ENCODE measurements at places on chromosomes 1 and 21.

DNA sequence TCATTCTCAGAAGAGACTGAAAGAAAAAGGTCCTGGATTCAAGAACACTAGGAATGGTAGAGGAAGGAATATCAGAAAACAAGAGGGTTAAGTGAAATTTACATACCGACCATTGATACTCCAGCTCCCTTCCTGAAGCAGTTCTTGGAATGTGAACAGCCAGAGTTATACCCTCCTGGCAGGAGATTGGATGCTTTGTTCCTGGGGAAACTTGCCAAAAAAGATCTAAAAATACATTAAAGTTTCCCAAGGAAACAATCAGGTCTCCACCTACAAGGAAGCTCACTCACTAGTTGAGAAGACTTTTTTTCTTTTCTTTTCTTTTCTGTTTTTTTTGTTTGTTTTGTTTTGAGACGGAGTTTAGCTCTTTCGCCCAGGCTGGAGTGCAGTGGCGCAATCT lies 91.1 kb downstream of the HLX start:
- DNase-seq = no peak

DNA sequence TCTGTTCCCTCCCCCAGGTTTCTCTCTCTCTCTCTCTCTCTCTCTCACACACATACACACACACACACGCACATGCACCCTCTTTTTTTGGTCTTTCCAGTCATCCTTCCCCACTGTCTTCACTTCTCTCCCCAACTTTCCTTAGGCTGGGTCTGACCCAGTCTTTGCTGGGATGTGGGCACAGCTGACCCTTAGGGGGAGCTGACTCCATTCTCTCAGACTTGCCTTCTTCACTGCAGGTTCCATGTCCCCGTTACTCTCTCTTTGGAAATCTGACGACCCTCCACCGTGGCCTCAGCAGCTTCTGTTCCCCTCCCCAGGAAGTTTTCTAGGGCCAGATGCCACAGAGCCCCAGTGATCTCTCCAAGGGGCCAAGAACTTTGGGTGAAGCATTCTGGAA lies 2.1 kb downstream of the DISP3 start:
- no peak for DNase-seq

DNA sequence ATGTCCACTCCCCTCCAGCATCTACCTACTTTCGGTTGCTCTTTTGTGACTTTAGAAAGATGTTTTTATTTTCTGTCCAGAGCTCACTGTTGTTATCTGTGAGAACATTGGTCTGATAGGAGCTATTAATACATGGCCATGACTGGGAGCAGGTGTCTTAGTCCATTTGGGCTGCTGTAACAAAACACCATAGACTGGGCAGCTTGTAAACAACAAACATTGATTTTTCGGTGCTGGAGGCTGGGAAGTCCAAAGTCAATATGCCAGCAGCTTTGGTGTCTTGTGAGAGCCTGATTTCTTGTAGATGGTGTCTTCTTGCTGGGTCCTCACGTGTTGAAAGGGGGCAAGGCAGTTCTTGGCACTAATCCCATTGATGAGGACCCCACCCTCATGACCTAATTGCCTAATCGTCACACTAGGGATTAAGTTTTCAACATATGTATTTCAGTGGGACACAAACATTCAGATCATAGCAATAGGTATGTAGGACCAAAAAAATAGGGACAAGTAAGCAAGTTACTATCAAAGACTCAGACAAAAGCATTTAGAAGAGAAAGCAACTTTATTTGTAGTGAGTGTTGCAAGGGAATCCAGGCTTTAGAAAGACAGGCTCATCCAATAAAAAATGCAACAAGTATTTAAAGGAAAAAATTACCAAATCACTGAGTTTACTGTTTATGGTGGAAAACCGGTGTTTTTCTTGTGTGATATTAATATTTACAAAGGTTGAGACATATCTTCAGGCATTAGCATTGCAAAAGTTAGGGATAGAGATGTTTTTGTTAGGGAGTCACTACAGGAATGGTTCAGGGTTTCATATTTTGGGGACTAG lies 55.2 kb upstream of the WDR26 start:
- DNase-seq = no peak

- no peak for DNase-seq
Measured at GRCh38 chr1:78560811-78561210, 59.4 kb upstream of the IFI44L start.

GRCh38 chr1:177585302-177586220 lies 384.3 kb downstream of the SEC16B start:
- DNase-seq = no peak

- peak; percentile 84 for DNase-seq
Measured at GRCh38 chr1:202160377-202160940, at the start of gene PTPN7. TSS of gene PTPN7 (minus strand) at chr1:202160602. CDS start at chr1:202159402, 1,200 bp downstream.

DNA sequence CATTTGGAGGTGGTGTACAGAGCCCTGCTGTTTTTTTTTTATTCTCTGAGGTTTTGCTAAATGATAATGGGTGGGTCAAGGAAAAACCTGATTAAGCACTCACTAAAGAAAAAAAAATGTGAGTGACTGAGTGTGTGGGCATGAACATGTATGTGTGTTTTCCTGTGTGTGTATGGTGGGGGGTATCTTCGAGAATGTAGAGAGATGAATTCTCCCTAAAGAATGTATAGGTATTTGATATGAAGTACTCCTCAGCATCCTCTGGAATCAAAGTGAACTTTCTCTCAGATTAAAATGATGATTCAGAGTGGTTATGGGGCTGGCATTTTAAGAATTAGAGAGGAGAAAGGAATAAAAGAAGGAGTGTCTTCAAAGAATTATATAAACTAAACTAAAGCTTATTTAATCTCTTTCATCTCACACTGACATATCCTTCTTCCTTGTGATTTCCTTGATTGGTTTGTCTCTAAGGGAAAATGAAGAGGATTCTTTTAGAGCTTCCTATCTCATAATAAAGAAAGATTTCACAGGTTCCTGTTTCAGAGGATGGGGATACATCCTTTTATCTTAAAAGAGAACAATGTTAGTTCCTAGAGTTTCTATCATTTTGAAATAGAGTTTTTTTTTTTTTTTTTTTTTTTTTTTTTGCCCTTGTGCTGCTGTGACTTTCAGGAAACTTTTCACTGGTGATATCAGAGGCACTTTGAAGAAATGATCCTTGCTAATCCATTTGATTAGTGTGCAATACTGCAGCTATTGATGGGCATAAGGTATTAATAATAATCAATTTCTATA lies 23.9 kb downstream of the S1PR1 start:
- DNase-seq = no peak

- DNase-seq = no peak
Measured at GRCh38 chr1:100009458-100009857, 39.7 kb downstream of the SLC35A3 start.

GRCh38 chr1:214957330-214958137 lies 125.0 kb upstream of the KCNK2 start:
- no peak for DNase-seq

- DNase-seq = no peak
Measured at GRCh38 chr1:180811886-180812285, 100.8 kb upstream of the KIAA1614 start.

DNA sequence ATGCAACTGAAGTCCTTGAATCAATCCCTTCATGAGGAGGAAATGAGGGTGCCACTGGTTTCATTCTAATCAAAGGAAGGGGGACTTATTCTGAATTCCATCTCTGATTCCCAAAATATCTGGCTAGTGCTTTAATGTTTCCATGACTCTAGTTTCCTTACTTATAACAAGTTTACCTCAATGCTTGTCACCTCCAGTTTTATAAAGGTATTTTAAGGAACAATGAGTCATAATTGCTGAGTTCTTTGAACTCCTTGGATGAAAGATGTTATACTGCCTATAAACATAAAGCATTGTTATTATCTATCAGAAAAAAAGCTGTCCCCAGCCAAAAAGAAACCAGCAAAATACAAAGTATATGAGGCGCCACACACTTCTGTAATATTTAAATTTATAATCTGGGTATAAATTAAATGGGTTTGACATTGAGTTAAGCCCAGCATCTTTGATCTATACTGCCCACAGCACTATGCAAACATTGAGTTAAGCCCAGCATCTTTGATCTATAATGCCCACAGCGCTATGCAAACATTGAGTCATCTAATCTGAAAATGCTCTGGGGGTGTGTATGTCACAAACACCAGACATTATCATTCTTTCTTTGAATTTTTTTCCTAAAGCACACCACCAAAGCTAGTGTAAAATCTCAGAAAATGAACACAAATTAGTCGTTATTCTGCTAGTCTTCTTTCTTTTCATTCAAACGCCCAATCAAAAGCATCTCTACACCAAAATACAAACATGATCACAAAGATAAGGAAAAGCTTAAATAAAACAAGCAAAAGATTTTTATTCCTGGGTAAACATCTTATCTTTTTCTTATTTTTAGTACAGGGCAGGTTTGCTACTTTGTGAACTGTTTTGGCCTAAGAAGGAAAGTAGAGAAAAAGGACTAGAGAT lies 11.5 kb upstream of the CXADR start:
- DNase-seq = no peak

DNA sequence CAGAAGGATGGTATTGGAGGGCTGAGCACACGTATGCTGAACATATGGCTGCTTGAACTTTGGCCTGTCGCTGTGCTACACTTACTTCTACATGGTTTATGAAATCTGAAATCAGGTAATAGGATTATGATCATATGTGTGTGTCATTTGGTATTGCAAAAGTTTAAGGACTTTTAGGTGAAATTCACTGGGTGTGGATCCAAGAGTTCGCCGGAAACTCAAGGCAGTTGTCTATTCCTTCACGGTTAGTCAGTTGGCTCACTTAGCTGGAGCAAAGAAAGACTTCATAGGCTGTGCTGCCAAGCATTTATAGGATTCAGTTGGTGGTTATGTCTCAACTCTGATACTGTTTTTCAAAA lies 927 bp downstream of the UAP1 start:
- DNase-seq = no peak

DNA sequence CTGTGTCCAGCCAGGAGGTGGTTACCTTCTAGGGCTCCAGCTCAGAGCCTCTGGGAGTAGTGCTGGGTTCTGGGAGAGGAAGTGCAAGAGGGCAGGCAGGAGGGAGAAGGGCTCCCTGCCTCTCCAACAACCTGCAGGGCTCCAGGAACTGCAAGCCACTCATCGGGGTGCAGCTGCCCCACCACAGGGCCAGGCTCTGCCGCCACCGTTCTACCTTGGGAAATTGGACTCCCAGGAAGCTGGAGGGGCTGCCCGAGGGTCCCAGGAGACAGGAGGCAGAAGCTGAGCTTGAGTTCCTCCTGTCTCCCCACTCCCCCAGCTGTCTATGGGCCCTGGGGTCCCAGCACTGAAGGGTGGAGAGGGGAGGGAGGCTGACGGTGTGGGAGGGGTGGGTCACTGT lies 7.4 kb upstream of the PRDM16 start:
- no peak for DNase-seq

DNA sequence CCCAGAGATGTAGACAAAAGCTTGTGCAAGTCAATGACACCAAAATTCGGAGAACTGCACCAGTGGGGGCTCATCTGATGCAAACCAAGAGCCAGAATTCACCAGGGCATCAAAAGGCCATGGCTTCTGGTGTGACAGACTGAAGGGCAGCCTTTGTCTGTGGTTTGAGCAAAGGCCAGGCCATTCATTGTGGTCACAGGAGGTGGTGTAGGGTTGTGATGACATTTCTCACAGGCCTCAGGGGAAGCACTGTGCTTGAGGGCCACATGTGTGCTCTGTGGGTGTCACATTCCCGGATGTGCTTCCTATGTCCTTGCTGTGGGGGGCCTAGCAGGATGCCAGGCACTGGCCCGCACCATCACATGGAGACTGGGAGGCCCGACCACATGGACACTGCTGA lies 22.5 kb upstream of the KCNE1 start:
- DNase-seq = no peak

DNA sequence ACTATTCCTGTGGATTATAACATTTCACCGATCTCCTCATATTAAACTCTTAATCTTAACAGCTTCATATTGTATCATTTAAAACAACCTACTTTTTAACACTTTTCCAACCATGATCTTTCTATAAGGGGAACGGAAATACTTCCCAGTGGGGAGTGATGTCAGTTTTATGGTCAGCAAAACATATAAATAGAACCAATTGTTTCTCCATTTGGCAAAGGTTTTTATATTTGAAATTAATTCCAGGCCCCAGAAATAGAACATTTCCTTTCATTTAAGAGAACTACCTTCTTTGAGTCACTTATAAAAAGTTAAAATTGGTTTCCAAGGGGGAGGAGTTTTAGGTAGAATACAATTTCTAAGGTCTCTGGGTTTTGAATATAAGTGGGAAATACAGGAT lies 189.6 kb downstream of the TGFBR3 start:
- DNase-seq = no peak

- no peak for DNase-seq
Measured at GRCh38 chr1:221067721-221068120, 188.5 kb downstream of the HLX start.

GRCh38 chr1:172929006-172929405 lies 121.7 kb downstream of the TNFSF18 start:
- no peak for DNase-seq

DNA sequence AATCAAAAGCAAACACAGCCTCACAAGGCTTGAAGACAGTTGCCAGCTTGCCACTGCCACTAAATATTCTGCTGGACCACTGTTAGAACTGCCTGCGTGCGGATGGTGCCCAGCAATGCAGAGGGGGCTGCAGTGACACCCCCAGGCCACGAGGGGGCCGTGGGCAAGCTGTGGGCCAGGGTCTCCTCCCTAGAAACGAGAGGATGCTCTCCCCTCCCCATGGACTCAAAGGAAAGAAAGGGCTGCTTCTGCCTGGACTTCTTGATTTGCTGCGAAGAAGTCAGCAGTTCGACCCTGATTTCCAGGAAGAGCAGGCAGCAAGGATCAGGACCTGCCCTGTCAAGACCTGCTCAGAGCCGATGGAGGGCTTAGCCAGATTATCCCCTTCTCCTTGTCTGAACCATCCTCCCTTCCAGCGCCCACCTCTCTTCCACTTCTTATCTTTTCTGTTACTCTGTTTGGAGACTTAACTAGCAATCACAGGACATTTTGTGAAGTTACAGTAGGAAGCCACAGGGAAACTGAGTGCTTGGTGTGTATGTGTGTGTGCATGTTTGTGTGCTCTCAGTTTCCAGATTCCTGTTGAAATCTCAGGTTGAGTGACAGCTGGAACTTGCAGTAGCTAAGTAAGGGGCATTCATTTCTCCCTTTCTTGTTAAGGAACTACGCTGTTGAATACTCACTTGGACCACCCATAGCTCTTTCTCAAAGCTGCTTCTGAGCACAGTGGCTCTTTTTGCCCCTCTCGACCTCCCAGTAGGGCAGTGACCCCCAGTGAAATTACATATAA lies 2.7 kb downstream of the MAN1C1 start:
- DNase-seq = peak; percentile 60

- DNase-seq = no peak
Measured at GRCh38 chr1:203177036-203177405, 1.4 kb upstream of the MYBPH start.

DNA sequence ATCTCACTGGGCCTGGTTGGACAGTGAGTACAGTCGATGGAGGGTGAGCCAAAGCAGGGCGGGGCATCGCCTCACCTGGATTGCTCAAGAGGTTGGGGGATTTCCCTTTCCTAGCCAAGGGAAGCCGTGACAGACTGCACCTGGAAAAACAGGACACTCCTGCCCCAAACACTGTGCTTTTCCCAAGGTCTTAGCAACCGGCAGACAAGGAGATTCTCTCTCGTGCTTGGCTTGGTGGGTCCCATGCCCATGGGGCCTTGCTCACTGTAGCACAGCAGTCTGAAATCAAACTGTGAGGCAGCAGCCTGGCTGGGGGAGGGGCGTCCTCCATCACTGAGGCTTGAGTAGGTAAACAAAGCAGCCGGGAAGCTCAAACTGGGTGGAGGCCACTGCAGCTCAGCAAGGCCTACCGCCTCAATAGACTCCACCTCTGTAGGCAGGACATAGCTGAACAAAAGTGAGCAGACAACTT lies 11.3 kb downstream of the C1orf105 start:
- no peak for DNase-seq

GRCh38 chr1:159663552-159663951 lies 50.8 kb downstream of the CRP start:
- no peak for DNase-seq
